ENCODE measurements at places on chromosomes 3 and 15. TPM values are rescaled to one million over a fixed set of nuclear protein-coding genes. Genes with fewer than 3 reads are reported as not detected.

DNA sequence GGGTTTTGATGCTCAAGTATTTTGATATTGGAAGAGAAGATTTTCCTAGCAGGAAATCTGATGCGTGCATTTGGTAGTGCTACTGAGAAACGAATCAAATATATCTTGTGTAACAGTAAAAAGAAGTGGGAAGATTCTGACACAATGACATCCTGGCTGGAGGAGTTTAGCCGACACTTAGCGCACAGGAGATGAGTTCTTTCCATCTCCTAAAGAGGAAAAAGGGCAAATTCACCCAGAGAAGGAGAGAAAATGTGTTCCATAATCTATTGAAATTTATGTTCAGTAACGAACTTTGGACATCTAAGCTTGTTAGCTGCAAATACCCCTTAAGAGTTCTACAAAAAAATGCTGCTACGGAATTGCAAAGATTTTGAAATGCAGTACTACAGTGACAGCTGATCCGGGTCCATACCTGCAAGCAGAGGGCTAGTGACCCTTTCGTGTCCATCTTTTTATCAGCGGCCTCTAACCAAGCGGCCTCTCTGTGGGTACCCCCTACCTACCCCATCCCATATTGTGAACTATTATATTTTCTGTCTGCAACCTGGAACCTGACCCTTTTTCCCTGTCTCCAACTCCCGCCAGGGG, 971 bp downstream of the CPOX start:
- DNase-seq, result no peak

DNA sequence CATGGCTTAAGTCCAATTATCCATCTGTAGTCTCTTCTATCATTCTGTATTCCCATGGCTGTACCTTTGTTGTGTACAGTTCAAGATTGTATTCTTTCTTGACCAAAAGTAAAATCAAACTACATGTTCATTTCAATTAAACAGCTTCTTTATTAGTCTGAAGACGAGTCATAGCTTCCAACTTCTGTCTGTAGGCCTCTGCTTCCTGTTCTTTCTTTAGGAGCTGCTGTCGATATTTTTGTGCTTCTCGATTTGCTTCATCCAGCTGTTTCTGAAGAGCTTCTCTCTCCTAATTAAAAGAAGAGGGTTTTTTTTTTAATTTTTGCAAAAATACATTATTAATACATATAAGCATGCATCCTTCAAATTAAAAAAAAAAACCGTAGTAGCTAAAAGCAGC, 13.0 kb upstream of the HDC start:
- DNase-seq, result no peak

- no peak for DNase-seq
Observed at GRCh38 chr3:195802261-195802701, 9.4 kb downstream of the MUC4 start.

- DNase-seq, result no peak
Observed at GRCh38 chr3:128537091-128537703, 44.2 kb upstream of the GATA2 start.

DNA sequence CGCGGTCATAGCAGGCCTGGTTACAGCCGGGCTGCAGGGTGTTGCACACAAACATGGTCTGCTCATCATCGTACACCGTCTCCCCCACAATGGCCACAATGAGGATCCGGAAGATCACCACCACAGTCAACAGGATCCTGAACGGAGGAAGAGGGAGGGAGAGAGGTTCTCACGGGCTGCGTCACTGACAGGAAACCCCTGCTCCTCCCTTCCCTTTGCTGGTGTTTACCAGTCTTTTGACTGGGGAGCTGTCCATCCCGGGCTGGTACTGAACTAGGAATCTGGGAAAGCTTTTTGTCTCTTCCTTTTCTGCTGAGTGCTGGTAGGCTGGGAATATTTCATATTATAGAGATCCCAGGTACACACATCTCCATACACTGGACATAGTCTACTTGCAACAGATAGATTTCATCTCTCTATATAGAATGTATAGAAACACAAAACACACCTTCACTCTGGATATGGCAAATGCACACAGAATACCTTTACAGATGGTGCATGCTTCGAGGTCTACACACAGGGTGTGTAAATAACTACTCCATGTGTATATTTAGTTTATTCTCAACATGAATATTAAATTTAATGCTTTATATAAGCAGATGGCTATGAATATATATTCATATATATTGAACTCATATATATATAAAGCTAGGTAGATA, 1.4 kb downstream of the GJD2 start:
- DNase-seq, result no peak

DNA sequence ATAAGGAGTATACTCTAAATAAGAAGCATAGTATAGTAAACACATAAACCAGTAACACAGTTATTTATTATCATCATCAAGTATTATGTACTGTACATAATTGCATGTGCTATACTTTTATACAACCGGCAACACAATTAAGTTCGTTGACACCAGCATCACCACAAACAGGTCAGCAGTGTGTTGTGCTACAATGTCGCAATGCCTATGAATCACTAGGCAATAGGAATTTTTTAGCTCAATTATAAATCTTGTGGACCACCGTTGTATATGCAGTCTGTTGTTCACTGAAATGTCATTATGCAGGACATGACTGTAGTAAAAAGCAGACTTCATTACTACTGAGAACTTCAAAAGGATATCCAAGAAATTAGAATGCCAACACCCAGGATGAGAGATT, 177.0 kb downstream of the PDCD6IP start:
- no peak for DNase-seq

GRCh38 chr3:37910671-37911400, 49.2 kb downstream of the CTDSPL start:
- DNase-seq, result no peak

CCDC9B gene
- 2.9 TPM for polyA plus RNA-seq

DAG1 gene
- 35.5 TPM for polyA plus RNA-seq
